DMS79 treated with DMSO at 0.1 percent for 48 hours (cell line): ENCODE measurements at places on chromosomes 3 and 15.

DNA sequence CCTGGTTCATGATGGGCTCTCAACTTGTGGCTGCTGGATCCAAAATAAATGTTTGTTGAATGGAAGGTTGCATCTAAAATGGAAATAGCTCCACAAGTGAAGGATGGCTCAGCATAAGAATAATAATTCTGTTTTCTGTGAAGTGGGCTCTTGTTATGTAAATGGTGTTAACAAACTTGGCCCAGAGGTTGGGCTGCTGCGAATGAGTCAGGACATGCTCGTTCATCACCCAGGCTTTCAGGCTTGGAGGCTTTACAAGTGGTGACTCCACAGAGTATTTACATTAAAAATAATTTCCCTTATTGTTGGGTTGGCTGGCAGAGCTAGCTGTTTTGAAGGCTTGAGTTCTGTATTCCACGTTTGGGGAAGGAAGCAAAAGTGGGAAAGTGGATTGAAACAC lies 60.5 kb downstream of the ITGB5 start:
- peak; percentile 74 for DNase-seq

GRCh38 chr3:15557511-15557946 lies 36.0 kb upstream of the COLQ start:
- DNase-seq: peak; percentile 10

DNA sequence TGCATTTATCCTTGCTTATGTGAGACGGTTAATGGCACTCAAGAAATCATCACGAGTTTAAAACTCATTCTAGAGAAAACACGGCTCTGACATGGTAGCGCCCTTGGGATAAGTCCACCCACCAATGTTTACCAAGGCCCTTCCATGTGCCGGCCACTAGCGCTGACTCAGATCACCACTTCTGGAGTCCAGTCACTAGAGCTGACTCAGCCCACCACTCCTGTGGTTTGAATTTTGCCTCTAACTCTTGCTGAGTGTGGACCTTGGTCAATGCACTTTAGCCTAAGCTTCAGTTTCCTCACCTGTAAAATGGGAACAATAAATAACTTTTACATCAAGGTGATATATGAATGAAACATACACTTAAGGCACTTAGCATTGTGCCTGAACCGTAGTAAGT lies 358.4 kb upstream of the PROK2 start:
- no peak for DNase-seq

DNA sequence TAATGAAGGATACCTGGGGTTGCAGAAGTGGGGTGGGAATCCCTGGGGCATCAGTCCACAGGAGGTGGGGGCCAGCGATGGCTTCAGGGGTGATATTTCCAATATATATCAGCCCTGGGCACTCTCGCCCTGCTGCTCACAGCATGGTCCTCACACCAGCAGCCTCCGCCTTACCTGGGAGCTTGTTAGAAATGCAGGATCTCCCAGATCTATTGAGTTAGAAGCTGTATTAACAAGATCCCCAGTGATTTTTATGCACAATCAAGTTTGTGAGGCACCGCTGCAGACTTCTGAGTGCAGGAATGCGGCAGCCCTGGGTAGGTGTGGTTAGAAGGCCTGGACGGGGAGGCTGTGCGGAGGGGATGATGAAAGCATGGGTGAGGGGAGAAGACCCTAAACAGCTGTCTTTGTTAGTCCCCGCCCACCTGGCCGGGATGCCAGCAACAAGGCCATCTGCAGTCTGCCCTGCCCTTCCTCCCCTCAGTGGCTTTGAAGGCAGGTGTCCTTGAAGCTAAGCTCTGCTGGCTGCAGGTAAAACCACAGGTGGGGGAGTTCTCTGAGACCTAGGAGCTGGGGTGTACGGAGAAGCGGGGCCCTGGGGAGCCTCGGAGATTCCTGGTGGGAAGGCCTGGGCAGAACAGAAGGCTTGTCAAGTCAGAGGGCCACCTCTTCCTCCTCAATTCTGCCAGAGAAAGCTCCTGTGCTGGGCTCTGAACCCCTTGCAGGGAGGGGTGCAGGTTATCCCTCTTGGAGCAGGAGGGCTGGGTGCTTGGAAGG lies 11.4 kb downstream of the FAM107A start:
- DNase-seq: no peak

- DNase-seq: no peak
These were observed 30.2 kb upstream of the CRBN start for GRCh38 chr3:3209714-3210113.

GRCh38 chr3:177300039-177300833 lies 103.0 kb upstream of the TBL1XR1 start:
- DNase-seq: peak; percentile 95

DNA sequence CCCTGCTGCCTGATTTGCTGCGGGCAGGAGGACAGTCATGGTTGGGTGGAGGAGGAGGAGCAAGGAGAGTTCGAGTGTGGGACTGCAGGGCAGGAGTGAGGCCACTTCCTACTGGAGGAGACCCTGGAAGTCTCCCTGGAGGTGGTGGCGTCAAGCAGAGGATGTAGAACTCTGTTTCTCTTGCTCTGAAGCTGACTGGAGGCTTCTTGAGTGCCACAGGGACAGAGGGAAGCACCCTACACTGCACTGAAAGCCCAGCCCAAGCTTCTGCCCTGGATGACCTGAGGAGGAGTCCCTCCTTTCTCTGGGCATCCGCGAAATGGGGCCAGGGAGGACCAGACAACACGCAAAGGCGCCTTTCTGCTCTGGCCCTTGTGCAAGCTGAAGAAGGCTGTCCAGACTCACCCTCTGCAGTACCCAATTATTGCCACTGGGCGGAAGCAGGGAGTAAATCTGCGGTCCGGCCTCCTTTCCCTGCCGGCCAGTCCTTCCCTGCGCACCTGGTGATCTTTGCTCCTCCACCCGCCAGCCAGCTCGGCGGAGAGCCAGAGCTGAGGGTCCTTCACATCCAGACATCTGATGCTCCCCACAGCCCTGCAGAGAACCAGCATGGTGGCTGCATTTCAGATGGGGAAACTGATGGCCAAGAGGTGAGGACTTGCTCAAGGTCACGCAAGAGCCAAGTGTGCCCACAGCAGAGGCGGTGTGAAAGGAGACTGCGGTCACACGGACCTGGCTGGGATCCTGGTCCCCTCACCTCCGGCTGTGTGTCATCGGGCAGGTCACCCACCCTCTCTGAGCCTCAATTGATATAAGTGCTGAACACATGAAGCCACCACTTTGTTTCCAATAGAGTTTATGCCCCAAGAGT lies 207.1 kb downstream of the TBC1D2B start:
- peak; percentile 10 for DNase-seq
